Left lobe of liver (tissue), 2 donors: ENCODE measurements at places on chromosomes 13 and 19. TPM values are rescaled to one million over a fixed set of nuclear protein-coding genes. Genes with fewer than 3 reads are reported as not detected.
A peak's percentile ranks its signal among the peaks of the same experiment; 100 is the strongest.

GRCh38 chr19:55071129-55071502, 4.6 kb upstream of the EPS8L1 start:
- DNase-seq, result no peak

- no peak for DNase-seq
These were observed 70.5 kb upstream of the CSNK1A1L start for GRCh38 chr13:37175996-37176395.

The KLC3 gene
- not detected for total RNA-seq

DNA sequence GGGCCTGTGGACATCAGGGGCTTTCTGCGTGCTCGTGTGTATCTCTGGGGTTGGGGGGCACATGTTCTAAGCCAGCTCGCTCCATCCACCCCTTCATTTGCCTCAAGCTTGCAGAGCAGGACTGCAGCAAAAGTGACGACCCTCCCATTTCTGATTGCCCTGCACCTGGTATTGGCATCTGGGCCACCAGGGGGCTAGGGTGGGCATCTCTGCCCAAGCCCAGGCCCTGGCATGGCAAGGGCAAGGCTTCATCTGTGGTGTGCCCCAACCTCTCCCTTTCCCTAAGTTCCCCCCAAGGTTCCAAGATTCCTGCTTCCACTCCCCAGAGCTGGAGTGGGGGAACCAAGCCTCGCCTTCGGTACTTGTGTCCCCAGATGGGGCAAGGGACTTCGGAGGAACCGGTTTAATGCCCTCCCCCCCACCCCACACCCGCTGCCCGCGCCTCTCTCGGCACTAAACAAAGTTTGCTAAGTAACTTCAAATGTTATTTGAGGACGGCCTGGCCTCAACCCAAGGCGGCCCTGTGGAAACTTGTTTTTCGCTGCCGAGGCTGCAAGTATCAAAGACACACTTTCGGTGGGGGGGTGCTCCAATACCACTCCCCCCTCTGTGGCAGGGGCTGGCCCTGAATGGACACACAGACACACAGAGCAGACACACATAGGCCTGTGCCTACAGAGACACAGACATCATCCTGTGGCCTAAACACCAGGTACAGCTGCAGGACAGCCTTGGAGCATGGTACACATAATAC, 12.2 kb downstream of the NFIX start:
- no peak for DNase-seq

- DNase-seq, result no peak
These were observed 102.4 kb downstream of the ZNF486 start for GRCh38 chr19:20269461-20269860.

The ZNF439 gene
- 0.60 TPM for total RNA-seq

The CGB5 gene
- total RNA-seq, result not detected

The UPF1 gene
- total RNA-seq, result 43.5 TPM

DNA sequence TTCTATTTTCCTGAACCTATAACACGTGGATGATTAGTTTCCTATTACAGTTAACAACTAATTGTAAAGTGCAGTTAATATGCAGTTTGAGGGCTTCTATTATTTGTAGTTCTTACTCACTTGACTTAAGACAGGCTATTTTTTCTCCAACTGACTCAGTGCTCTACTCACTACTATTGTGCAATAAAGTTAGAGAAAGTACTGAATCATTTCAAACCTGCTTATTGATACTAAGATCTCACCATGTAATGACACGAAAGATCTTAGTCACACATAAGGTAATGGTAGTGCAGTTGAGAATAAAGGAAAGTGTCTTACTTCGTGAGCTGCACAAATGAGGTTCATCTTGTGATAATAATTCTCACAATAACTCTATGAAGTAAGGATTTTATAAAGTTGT, 22.8 kb upstream of the ITM2B start:
- no peak for DNase-seq

GRCh38 chr13:35343417-35343816, 133.1 kb downstream of the MAB21L1 start:
- DNase-seq, result no peak

The OR7C1 gene
- not detected for total RNA-seq

The AZU1 gene
- total RNA-seq, result 0.60 TPM

The CEACAM1 gene
- 27.0 TPM for total RNA-seq

GRCh38 chr19:16303755-16304154, 20.9 kb upstream of the KLF2 start:
- DNase-seq, result no peak

DNA sequence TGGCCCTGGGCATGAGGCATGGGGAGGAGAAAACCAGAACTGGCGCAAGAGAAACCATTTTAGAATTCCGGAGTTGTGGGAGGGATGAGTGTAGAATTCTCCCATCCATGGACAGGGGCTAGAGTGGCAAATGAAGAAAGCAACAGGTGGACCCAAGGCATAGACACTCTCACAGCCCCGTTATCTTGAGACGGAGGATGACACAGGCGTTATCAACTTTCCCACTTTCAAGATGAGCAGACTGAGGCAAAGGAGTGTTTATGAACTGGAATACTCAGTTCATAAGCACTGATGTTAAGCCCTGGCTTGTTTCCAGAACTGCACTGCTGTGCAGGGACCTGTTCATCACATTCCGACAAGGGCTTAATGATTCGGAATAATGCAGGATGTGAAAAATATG, 1.1 kb upstream of the GTF3A start:
- no peak for DNase-seq

DNA sequence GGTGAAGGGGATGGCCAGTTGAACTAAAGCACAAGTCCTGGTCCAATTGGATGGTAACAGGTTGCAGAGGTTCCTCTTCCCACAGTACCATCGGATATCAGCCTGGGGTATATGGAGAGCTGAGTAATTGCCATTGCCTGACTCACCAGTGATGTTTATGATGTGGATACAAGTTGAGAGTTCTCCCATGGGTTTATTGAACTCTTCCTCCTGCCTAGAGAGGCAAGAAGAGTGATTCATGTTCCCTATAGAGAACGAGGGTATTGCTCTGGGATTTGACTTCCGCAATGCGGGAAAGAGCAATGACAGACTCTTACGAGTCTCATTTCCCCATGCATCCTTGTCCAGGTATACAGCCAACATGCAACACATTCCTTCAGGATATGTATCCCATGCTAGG, 111.3 kb upstream of the PCDH9 start:
- DNase-seq, result no peak

- DNase-seq, result no peak
These were observed 17.6 kb upstream of the DHRS12 start for GRCh38 chr13:51821606-51822005.

DNA sequence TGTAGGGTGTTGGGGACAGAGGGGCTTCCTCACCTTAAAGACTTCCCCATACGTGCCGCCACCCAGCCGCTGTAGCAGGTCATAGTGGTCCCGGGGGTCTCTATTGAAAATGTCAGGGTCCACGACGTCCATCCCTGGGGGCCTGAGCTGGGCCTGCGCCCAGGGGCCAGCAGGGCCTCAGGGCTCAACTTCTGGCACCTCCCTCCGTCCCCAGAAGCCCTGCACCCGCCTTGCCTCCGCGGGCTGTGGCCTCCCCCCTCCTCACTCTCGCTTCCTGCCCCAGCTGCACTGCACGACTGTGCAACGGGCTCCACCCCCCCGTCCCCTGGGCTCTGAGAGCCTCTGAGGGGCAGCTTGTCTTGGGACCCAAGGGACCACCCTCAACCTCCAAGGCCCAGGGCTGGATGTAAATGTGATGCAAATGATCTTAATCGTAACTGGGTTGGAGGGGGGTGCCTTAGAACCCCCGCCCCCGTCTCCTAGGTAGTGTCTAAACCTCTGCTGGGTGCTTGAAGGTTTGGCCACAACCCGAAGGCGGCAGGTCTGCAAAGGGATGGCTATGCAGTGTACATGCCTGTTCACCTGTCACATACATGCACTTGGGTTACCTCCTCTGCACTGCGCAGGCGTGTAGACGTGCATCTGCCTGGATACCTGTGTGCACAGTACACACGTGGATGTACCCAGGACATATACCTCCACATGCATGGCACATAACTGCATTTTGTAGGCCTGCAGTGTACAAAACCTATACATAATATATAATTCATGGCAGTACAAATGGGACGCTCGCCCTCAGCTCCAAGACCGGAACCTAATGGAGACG, at the start of gene MAP4K1:
Gene MAP4K1, minus strand, starts transcription at position 190 of the 826 bp plus-strand sequence. Its CDS starts 58 bp downstream, at position 132.
- peak; percentile 53 for DNase-seq

DNA sequence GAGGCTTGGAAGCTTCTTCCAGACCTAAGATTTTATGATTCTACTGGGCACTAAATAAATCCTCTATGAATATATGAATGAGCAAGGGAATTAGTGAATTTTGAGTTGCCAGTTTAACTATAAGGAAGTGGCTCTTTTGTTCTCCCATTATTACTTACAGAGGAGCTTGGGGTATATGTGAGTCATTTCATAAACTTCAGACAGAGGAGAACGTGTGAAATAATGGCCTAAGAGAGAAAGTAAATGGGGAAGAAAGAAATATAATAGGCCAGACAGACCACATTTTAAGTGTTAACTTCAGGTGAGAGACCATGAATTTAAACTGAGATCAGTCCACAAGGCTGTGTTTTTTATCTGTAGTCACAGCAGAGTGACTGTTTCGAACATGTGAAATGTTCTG, 570.9 kb downstream of the GPC6 start:
- DNase-seq, result no peak

- no peak for DNase-seq
These were observed 71.4 kb downstream of the NAA16 start for GRCh38 chr13:41382431-41382830.

The CCDC70 gene
- total RNA-seq, result not detected

The UCHL3 gene
- total RNA-seq, result 15.5 TPM

The U2AF1L4 gene
- 15.1 TPM for total RNA-seq

The FXYD1 gene
- 280 TPM for total RNA-seq

- no peak for DNase-seq
These were observed 361.9 kb downstream of the TBC1D4 start for GRCh38 chr13:75120085-75120484.
